ENCODE measurements at places on chromosomes 11 and 22.

GRCh38 chr11:71164186-71164585 is 88.2 kb downstream of the SHANK2 start:
- DNase-seq, result no peak

DNA sequence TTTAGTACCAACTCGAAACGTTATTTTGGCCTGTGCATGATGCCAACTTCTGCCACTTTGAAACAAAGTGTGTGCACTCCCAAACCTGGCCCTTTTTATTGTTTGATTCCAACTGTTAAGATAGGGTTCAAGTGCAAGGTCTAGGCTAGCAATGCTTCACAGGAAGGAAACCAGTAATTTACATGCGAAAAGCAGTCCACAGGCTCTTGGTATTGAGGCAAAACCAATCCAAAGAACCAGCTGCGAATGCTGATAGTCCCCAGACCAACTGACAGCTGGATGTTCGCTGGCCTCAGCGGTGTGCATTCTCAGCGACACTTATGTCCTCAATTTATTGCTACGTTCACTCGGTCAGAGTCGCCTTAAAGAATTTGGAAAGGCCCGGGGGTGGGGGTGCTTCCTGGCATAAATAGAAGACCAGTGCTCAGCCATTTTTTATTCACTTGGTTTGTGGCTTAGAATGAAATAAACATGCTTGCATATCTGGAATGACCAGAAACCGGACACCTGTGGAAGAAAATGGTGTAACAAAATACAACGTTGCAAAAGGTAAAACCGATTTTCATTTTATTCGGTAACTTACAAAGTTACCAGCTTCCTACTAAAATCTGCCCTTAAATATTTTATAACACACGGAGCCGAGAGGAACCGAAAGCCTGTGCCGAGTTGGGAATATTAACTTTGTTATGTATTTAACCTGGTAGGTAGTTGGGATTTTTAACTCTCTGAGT is 1.6 kb downstream of the CPT1A start:
- no peak for DNase-seq

DNA sequence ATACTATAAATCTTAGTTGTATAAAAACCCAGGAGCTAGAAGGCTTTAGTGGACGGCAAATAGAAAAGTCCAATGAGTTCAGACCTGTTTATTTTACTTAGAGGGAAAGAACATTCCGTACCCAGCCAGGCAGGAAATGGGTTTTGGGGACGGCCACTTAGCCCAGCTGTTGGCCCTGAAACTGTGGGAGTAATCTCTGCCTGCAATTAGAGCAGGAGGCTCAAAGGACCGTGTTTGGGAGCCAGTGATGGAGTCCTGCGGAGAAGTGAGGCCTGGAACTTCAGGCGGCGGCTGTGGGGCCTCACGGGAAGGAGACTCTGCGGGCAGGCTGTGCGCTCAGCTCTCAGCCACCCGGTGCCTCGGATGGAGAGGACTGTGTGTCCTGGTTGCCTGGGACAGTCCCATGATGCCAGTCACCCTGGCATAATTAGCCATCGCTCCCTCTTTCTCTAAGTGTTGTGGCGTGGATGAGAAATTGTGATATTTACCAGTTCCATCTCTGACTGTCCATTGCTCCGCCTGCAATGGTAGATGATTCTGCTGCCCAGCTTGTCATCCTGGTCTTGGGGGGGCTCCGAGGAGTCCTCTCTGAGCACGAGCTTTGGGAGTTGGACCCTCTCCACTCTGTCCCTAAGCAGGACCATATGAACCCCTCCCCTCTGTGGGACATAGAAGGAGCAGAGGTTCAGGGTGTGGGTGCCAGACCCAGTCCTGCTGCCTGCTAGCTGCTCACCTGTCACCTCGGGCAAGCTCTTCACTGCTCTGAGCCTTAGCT is 530.3 kb downstream of the TBC1D22A start:
- no peak for DNase-seq

GRCh38 chr22:49368221-49368975 is 459.3 kb downstream of the BRD1 start:
- DNase-seq, result no peak

DNA sequence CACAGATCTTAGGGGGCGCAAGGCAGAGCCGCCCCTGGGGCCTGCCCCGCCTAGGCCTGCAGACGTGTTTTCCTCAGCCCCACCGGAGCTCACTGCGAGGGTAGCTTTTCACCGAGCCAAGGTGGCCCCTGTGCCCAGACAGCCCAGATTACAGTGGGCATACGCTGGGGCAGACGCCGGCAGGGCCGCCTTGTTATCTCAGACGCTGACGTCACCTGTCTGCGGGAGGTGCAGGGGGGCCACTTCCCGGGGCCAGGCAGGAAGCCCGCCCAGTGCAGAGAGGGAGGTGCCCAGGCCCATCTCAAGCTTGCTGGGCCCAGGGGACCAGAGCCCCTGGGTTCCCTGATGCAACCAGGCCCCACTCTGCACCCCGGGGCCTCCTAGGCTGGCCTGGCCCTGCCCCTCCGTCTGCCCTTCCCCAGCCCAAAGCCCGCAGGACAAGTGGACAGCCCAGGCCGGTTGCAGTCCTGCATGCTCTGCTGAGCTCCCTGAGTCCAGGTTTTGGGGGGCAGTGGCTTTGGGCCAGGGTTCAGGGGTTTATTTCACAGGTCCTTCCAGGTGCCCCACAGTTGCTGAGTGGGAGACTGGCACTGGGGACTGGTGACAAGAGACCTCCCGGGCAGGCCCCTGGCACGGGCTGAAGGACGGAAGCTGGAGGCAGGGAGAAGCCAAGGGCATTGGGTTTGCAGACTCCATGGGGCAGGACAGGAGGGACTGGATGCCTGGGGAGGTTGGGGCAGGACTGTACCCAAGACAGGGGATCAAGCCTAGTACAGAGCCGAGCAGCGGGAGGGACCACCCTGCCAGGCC is 38.6 kb downstream of the IGF2 start:
- no peak for DNase-seq

DNA sequence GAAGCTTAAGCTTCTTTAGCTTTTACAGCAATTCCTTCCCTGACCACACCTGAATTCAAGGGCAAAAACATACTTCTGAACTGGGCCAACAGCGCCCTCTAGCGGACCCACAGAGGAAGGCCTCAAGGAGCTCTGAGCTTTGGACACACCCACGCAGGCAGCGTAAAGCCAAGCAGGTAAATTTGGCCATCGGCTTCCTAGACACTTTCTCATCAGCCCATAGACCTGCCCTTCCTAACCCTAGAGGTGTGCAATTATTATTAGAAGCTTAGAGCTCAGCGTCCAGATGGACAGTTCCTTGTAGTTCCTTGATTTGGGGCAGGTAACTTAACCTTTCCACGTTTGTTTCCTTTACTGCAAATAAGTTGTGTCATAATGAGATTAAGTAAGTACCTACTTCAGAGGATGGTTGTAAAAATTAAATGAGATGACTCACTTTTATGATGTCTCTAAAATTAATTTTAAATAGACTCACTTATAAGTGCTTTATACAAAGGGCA is 25.7 kb upstream of the HMGXB4 start:
- no peak for DNase-seq

DNA sequence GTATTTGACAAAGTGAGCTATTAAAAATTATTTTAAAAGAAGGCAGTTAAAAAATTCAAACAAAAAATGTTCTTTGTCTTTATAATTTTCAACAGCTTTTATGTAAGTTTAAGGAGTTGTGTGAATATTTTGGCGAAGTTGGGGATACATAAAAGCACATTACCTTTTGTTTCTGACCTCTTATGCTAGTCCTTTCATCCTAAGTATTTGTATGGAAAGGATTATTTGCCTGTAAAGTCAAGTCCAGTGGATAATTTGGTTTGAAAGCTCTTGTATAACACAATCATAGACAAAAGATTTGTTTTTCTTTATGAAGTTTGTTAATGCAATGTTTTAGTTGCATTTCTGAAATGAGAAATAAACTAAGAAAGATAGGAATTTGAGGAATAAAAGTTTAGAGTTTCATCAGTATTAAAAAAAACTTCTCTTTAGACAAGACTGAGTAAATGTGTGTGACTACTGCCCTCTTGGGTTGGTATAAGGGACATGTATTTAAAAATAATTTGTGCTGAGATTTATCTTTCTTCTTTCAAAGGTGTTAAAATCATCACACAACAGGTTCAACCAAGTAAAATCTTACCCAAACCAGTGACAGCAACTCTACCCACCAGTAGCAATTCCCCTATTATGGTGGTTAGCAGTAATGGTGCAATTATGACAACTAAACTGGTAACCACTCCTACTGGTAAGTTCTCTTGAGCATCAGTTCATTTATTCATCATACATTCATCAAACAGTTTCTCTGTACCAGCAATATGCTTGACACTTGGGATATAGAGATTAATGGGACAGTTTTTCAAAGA is 68.2 kb downstream of the EMSY start:
- DNase-seq, result peak; percentile 13

DNA sequence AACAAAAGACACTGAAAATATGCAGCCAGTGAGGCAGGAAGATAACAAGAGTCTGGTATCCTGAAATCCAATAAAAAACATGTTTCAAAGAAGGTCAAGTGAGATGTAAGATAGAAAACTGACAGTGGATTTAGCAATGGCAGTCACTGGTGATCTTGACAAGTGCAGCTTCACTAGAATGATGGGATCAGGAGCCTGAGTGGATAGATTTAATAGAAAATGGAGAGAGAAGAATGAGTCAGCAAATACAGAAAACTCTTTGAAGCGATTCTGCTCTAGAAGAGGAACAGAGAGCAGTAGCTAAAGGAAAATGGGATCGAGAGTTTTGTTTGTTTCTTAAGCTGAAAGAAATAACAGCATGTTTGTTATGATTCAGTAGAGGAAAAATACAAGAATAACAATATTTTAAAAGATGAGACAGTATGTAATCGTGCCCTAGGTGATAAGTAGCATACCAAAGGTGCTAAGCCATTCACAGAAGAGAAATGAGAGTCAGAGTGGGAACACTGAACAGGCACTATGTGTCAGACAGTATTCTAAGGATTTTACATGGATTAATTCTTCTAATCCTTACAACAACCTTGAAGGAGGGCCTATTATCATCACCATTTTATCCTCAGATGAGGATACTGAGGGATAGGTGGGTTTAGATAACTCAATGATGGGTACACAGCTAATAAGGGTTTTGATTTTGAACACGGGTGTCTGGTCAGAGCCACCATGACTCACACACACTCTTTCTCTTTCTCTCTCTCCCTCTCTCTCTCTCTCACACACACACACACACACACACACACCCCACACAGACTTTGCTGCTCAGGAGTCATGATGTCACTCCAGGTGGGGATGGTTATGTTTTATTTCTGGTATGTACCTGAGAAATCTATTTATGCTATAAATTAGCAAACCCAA is 36.3 kb downstream of the MRE11 start:
- DNase-seq, result no peak

DNA sequence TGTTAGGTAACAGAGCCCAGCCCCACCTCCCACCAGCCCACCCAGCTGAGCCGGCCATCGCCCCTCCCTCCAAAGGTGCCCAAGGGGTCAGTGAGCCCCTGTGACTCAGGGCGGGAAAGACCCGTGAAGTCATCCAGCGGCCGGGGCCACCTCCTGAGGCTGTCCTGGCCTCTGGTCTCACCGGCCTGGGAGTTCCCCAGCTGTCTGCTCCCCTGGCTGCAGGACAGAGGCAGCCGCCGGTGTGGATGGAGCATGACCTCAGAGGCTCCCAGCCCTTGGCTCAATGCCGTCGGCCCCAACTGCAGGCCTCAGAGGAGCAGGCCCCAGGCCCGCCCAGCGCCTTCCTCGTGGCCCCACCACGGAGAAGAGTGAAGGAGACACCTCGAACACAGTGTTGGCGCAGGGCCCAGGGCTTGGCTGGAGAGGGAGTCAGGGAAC is 28.7 kb downstream of the RPL3 start:
- DNase-seq, result no peak

- no peak for DNase-seq
Measured at GRCh38 chr11:64762674-64763525, 3.1 kb upstream of the PYGM start.

GRCh38 chr11:2551131-2551530 is 106.3 kb downstream of the KCNQ1 start:
- no peak for DNase-seq

GRCh38 chr11:72111300-72112142 is 974 bp downstream of the ANAPC15 start:
- no peak for DNase-seq

All from AG09309 (cell line).